ENCODE measurements at places on chromosomes 2 and 18.
A peak's percentile ranks its signal among the peaks of the same experiment; 100 is the strongest.

DNA sequence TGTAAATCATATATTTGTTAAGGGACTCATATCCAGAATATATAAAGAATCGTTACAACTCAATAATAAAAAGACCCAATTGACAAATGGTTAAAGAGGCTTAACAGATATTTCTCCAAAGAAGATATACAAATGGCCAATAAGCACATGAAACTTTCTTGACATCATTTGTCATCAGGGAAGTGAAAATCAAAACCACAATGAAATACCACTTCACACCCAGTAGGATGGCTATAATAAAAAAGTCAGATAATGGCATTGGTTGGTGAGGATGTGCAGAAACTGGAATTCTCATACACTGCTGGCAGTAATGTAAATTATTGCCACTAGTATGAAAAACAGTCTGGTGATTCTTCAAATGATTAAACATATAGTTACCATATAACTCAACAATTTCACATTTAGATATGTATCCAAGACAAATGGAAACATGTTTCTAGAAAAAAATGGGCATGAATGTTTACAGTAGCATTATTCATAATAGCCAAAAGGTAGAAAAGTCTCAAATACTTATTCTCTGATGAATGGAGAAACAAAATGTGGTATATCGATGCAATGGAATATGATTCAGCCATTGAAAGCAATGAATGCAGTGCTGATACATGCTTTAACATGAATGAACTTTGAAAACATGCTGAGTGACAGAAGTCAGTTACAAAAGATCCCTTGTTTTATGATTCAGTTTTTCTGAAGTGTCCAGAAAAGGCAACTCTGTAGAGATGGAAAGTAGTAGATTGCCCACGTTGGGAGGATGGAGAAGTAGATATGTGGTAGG, 304.6 kb upstream of the ZEB2 start:
- no peak for DNase-seq

DNA sequence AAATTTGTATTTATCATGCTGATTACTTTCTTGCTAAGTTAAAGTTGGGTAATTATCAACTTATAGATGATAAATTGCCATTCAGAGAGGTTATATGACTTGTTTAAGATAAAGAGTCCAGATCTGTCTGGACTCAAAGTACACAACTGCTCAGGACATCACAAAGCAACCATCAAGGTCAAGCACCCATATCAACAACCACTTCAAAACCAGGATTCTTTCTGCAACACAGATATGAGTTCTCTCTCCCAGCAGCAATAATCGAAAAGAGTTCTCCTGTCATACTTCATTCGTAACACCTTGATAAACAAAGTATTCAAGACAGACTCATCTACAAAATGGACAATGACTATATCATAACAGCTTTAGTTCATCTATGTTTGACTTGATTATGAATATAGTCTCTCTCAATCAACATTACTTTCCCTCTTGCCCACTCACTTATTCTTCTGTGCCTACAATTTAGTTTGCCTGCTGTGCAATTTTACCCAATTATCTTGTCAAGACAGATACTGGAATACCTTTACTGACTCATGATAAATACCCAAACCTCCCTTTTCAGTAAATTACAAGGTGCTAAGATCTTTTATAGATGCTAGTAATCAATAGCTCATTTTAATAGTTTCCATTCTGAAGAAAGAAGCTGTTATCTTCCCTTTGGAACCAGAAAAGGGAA, 281.8 kb downstream of the NBAS start:
- no peak for DNase-seq

- no peak for DNase-seq
Observed at GRCh38 chr2:2901384-2902345, 476.0 kb downstream of the EIPR1 start.

DNA sequence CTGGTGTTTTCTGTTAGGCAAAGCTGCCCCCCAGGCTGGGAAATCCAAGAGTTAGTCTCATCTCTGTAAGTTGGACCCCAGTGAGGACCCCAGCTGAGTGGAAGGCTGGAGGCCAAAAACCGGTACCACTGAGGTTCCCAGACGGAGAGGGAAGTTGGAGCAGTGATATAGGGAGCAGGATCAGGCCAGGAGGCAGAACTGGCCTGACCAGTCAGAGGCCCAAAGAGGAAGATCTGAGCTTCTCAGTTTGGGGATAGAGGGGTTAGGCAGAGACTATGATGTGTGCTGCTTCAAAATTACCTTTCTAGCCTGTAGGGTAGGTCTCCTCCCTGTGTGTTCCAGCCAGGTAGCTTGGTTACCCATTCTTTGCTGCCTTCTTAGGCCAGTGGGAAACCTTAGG, 4.6 kb upstream of the RNF181 start:
- DNase-seq: no peak

DNA sequence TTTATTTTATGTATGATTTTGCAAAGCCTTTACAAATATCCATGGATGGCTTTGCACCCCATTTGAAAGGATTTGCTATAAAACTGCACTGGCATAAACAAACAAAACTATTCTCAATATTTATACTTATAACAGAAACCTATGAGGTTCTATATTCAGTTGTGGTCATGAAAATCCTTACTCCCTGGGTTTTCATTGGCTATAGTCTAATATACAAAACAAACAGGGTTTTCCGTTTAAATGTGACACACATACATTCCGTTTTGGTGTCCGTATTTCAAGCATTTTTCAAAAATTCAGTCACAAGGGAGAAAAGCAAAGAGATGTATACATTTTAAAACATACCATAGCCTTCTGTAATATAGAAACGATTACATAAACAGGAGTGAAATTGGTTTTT, 100.0 kb downstream of the TCF4 start:
- no peak for DNase-seq

DNA sequence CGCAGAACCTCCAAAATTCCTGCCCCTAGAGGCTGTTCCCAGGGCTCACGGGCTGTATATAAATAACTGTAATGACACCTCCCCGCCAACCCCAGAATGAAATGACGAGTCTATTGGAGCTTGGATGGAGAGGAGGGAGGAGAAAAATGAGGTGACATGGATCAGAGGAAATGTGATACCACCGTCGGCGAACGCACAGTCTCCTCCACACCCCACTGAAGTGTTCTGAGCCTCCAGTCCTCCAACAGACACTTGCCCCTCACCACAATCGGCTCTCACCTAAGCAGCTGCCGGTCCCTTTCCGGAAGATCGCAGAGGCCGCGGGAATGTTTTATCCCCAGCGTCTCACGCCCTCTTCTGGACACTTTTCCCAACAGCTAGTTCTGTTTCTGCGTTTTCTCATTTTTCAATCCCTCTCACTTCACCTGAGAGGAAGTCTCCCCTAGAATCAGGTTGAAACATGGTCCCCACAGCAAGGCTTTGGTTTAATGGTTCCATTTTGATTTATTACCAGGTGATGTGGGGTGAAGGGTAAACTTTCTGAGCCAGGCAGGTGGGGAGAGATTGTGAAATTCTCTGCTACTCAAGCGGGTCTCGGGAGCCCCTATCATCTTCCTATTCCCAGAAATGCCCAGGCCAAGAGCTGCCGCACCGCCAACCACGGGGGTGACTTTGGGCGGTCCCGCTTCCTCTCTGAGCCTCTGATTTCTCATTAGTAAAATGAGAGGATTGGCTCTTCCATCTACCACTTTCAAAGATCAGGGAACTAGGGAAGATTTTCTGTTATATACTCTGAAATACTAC, 9.1 kb upstream of the MYO5B start:
- DNase-seq: peak; percentile 65

DNA sequence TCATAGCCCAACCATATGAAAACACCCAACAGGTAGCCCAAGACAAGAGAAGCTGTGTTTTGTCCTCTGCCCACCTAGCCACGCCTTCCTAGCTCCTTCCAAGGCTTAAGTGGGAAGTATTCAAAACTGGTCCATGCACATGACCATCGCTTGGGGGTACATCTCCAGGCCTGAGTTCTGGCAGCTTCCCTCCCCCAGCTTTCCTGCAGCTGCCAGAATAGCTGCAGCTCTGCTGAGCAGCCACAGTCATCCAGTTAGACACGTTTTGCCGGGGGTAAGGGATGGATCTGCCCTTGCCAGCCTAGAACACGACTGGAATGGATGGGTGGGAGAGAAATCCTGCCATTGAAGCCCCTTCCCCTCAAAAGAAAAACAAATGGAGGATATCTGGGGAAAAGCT, 166.8 kb downstream of the NRP2 start:
- no peak for DNase-seq

GRCh38 chr2:118061135-118061955, 26.9 kb upstream of the INSIG2 start:
- no peak for DNase-seq

- DNase-seq: peak; percentile 69
Observed at GRCh38 chr2:174593574-174594203, 3.9 kb downstream of the WIPF1 start.

DNA sequence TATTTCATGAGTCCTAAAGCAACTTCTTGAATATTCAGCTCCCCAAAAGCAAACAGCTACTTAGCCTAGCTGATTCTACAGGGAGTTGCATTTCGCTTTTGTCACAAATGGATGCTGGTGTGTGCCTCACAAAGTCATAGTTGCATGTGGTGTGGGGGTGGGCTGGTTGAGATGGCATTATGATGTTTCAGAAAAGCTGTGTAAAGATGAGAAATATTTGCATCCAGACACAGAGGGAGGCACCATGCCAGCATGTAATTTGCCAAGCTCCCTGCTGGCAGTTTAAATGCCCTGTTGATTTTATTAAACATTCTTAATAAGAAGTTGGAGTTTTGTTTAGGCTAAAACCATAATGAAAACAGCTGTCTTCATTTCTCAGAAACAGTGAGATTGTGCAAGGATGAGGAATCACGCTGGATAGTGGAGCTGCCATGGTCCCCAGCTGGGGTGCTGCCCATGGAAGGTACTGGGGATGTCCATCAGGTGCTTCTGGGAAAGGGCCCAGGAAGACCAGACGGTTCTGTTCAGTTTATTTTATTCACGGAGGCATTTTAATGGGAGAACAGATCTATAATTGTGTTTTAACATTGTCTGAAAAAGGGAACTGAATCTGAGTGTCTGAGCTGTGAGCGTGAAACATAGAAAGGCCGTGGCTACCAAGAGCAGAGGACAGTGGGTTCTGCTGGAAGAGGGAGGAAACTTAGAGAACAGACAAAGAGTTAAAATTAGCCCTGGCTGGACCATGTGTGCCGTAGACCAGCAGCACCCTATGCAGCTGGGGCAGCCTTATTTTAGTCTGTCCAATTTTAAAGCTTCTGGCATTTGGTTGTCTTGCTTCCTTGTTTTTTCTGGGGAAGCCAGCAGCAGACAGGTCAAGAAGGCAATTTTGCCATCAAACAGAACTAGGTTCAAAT, 177.1 kb downstream of the FAM210A start:
- no peak for DNase-seq

- no peak for DNase-seq
Observed at GRCh38 chr2:136319651-136320050, 201.7 kb upstream of the CXCR4 start.

DNA sequence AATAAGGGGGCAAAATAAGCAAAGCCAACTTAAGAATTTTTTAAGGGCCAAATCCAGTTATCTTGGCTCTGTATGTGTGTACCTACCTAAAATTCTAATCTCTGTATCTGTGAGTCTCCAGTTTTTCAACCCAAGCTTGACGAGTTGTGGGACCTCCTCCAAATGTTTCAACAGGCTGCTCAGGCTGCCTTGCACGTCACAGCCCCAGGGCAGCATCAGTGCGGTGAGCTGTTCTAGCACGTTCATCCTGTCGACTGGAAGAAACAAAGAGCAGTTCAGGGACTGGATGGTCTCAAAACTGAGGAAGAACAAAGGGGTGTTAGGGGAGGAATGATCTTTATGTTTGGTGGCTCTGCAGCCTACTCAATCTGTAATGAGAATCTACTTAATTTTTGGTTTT, 29.4 kb downstream of the NLRC4 start:
- DNase-seq: no peak

DNA sequence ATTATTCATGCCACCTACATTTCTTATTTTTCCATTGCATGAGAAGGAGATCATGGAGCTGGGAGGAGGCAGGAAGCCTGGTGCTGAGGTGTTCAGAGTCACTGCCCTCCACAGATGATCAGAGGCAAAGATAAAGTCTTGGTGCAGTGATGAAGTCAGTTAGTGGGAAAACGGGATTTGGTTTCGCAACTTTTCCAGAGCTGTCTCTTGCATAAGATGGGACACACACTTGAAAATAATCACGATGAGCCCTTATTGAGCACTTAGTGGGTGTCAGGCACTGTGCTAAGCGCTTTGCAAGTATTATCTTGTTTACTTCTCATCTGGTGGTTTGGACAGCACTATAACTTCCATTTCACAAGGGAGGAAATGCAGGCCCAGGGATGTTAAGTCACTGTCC, 222.1 kb upstream of the SMAD2 start:
- DNase-seq: no peak

GRCh38 chr2:201258666-201259615, 1.4 kb upstream of the CASP8 start:
- no peak for DNase-seq

- no peak for DNase-seq
Observed at GRCh38 chr18:38909972-38910371, 1344.4 kb upstream of the CELF4 start.

DNA sequence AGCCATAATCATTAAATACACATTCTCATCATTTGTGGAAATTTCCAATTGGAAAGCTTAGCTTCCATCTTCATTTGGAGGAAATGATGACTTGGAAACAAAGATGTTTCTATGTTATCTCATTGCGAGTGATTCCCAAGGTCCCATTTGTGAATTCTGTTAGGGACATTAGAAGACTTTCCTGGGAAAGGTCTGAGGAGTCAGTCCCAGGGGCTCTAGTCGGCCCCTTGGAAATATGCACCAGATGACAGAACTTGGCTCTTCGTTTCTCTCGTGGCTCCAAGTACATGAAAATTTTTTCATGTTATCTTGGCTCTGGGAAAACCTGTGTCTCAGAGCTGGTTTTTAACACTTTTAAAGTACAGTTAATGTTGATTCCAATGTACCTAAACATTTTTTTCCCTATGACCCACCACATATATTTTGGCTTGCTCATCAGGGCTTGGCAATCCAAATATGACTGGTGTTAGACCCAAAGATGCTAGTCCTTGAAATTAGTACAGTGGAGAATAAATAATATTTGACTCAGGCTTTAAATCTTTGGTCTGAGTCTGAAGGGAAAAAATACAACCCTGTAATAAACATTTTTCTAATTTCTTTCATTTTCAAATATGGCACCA, 15.4 kb upstream of the CAVIN2 start:
- DNase-seq: no peak

- peak; percentile 54 for DNase-seq
Observed at GRCh38 chr2:11692966-11693521, 23.0 kb upstream of the NTSR2 start.

DNA sequence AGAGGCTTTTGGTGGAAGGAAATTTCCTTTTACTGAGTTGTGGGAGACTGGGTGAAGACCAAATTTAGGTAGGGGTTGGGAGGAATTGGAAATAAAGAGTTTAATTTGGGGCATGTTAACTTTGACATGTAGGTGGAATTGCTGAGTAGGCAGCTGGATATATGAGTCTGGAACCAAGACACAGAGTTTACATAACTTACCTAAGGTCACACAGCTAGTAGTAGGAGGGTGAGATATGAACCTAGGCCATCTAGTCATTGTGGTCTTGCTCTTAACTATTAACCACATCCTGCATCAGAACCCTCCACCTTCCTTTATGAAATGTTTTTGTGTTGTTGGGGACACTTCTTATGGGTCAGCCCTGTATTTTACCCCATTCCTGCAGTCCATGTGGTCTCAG, 113.1 kb downstream of the ICOS start:
- no peak for DNase-seq

- DNase-seq: no peak
Observed at GRCh38 chr2:161204846-161205245, 44.6 kb downstream of the TANK start.

Data from renal pelvis (tissue), 12 donors.